ENCODE measurements at places on chromosomes 1 and 21. TPM values are rescaled to one million over a fixed set of nuclear protein-coding genes. Genes with fewer than 3 reads are reported as not detected.

The CCDC27 gene
- not detected for polyA plus RNA-seq

The NTPCR gene
- 32.1 TPM for polyA plus RNA-seq

The DNAJC6 gene
- polyA plus RNA-seq: 0.78 TPM

The TAS1R3 gene
- 0.47 TPM for polyA plus RNA-seq

The CNR2 gene
- polyA plus RNA-seq: not detected

The DMRTA2 gene
- not detected for polyA plus RNA-seq

The DYNLT4 gene
- polyA plus RNA-seq: 1.0 TPM

The ALX3 gene
- polyA plus RNA-seq: not detected

The OLFML3 gene
- polyA plus RNA-seq: not detected

The RC3H1 gene
- polyA plus RNA-seq: 2.0 TPM

The PAQR6 gene
- polyA plus RNA-seq: 0.22 TPM

The MCOLN2 gene
- 6.4 TPM for polyA plus RNA-seq

The LCE2C gene
- polyA plus RNA-seq: not detected
